ENCODE measurements at places on chromosomes 4 and X.

- no peak for DNase-seq
These were observed 233.8 kb upstream of the LDB2 start for GRCh38 chr4:17132226-17132625.

DNA sequence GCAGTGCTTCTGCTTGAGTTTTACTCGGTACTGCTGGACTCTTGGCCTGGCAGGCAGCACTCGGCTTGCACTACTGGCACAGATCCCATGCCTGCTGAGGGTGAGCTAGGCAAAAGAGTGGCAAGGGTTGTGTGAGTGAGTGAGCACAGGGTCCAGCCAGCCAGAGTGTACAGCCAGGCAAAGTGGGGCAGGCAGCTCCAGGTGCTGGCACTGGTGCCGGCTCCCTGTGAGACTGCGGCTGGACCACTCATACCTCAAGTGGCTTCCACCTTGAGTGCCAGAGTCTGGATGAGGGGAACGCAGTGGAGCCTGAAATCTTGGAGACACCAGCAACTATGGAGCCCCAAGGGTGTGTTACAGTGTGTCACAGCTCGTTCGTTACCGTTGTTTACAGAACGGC is 1451.9 kb upstream of the AGA start:
- DNase-seq = no peak

DNA sequence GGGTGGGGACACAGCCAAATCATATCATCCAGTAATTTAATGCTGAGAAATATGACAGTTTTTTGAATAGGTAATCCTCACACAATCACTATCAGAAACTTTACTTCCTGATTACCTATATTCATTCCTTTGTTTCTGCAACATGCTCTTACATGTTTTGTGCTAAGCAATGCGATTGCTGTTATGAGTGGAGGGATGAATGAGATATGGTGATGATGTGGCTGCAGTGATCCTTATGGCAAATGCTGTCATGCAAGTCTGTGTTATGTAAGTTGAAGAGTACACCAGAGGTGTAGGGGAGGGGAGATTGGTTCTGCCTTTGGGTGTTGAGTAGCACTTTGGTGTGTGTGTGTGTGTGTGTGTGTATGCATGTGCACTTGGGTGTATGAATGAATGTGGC is 14.6 kb downstream of the HERC3 start:
- no peak for DNase-seq

DNA sequence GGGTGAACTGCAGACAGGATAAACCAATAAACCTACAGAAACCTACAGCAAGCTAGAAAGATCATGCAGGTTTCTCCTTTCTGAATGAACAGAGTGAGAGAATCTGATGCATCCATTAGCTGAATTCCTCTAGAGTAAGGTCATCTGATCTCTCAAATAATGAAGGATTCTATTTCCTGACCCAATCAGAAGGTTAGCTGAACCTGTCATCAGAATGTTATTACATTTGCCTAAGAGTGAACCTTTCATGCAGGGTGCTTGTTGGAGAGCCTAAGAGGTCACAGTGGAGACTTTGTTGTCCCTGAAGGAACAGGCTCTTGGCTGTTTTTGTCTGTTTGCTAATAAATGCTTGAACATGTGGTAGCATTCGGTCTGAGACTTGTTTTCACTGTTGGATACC is 24.0 kb downstream of the MEPE start:
- no peak for DNase-seq

DNA sequence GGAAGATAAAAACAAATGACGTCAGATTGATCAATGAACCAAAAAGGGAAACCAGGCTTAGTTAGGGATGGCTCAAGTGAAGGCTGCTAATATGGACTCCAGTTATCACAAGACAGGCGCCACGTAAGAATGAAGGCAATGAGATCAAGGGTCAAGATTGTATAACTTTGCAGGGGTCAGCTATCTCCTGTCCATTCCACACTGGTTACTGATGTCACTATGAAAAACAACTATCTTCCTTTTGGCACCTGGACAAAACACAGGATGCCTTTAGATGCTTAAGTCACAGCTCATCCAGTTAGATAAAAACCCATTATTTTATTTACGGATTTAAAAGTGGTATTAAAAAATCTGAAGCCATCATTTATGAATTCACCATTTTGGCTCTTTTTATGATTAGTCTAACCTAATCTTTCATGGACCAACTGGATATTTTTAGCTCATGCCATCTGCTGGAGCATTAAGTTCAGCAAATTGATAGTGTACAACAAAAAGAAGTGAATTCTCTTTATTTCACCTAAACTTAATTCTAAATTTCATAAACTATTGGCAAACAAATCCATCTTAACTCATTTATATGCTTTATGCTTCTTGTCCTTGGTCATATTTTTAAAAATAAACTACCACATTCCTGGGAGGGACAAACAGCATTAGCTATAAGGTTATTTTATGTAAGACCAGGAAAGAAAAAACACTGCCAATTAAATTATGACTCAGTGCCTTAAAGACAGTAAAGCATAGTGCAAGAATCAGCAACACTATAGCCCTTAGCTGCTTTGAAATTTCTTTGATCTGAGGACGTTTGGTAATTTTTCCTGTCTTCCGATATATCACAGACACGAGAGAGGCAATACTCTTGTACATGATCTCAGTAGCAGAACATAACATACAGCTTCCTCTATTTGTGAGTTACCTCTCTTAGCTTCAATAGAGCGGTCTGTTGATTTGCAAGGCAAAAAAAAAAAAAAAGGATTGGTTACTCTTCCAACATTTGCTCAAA is 27.0 kb downstream of the DHX15 start:
- DNase-seq = no peak

GRCh38 chr4:168696826-168697225 is 200.0 kb downstream of the PALLD start:
- DNase-seq = no peak

DNA sequence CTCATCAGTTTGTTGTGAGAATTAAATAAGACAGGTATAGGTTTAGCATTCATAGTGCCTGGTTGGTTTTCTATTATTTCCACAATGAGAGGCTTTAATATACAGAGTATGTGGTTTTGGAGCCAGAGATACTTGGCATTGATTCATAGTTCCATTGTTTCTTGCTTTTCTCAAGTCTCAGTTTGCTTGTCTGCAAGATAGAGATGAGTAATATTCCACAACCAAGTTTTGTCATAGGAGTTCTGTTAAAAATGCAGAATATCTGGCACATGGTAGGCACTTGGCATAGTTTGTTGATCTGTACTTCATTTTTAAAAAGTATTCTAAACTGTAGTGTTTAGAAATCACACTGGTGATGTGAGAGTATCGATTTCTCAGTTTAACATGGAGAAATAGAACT is 37.5 kb upstream of the EDA2R start:
- DNase-seq = no peak

DNA sequence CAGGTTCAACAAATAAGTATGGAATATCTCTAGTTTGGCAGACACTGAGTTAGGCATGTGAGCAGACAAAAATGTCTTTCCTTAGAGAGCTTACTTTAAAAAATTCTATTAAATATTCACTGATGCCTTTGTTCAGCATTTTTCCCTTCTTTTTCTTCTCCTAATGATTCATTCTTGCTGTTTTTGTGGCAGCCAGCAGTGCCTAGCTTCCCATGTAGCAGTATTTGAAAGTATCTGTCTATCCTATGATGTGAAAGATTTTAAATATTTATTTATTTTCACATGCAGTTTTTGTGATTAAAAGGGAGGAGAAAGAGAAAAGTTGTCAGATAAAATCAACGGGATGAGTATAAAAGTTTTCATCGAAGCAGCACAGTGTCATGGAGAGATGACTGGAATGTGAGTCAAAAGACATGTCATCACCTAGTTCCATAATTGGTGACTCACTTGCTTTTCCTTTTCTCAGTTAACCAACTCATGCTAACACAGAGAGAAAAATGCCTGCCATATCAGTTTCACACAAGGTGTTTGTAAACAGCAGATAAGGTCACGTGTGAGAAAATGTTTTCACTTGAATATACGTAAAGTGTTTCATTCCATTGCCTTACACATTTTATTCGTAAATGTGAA is 69.8 kb downstream of the BMPR1B start:
- DNase-seq = peak; percentile 24

- DNase-seq = no peak
These were observed 27.0 kb downstream of the MAGEE1 start for GRCh38 chrX:76454456-76454927.

DNA sequence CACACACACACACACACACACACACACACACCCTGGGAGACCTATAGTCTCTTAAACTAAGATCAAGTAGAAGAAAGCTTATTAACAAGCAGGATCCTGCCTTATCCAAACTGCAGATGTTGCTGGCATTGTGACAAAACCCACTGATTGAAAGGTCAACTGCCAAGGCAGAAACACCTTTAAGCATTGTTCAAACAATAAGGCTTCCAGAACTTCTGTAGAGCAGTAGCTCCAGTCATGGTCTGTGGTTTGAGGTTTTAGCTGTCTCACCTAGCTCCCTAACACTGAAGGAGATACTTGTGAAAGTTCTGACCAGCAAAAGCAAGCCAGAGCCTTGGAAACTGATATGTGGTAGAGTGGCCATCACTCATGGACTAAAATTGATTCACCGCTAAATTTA is 59.8 kb downstream of the PTCHD1 start:
- DNase-seq = no peak

GRCh38 chr4:16023776-16024408 is 59.9 kb downstream of the PROM1 start:
- no peak for DNase-seq

DNA sequence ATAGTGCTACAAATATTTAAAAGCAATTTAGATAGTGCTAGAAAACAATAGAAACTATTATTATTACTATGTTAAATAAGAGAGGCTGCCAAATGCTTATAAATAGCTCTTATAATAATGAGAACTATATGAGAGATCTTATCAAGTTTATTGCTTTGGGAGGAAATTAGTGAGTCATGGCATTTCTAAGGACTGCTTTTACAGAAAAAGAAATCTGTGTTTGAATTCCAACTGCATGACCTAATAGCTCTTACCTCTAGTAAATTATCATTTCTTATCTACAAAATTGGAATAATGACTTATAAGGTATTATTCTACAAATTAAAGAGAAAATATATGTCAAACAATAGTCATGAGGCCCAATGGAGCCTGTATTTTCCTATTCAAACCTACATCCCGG is 177.2 kb downstream of the GABRG1 start:
- no peak for DNase-seq

DNA sequence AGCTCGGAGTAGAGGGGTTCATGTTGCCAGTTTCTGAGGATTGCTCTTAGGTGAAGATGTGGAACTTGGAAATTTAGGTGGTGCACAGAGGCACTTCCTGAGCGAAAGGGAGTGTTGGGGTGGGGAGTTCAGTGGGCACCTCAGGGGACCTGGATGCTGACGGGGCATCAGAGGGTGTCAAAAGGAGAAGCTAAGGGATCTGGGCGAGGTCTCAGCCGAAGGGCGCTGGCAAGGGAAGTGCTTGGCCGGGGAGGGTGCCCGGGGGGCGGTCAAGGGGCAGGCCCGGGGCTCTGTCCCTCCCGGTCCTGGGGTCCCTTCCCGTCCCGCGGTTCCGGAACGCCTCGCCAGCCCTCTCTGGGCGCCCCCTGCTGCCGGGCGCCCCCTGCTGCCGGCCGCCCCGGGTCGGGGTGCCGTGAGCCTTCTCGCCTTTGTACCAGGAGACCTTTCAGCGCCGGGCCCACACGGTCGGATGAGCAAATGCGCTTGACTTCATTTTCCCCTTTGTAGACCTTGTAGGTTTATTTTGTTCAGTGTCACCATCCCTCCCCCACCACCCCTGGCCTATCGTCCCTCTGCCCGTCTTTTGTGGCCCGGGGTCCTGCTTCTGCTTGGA is 3.0 kb upstream of the PHOX2B start:
- DNase-seq = no peak

DNA sequence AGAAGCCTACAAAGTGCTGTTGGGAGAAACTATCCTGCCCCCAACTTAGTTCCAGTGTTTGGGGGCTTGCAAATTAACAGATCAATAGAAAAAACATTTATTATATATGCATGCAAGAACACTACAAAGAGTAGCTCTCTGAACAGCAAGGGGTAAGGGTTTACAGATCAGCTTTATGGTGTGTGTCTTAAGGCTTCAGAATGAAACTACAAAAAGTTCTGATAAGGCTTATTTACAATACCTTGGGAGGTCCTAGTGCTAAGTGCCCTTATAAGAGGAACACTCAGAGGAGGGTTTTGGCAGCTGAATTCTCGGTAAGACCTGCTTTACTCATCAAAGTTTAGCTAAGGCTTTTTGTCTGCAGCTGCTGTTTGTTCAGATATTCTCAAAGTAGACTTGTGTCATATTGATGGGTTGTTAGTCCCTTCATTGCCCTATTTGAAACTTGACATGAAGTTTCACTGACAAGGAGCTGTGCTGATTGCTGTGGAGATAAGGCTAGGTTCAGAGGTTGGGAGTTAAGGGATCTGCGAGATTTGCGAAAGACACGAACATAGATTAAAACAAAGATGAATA is 7.7 kb downstream of the ERVMER34-1 start:
- DNase-seq = no peak

- DNase-seq = no peak
These were observed 23.9 kb downstream of the CXXC4 start for GRCh38 chr4:104470770-104471169.
